ENCODE measurements at places on chromosomes 13 and 19.

DNA sequence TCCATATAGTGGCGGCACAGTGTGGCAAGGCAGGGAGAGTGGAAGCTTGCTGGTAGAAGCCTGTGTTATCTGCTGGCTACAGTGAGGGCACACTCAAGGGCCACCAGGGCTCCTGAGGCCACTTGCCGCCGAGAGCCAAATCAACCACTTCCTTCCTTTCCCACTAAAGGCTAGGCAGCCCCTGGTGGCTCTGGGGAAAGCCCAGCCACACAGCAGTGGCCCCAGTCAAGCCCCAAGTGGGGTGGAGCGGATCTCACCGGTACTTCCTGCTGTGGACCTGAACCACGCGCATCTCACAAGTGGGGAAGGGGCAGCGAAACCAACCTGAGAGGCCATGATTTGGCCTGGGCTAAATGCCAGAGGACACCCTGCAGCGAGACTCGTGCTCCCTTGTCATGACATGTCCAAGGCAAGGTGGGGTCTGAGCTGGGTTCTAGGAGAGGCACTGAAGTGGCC lies 21.9 kb upstream of the SLC35E1 start:
- no peak for DNase-seq

DNA sequence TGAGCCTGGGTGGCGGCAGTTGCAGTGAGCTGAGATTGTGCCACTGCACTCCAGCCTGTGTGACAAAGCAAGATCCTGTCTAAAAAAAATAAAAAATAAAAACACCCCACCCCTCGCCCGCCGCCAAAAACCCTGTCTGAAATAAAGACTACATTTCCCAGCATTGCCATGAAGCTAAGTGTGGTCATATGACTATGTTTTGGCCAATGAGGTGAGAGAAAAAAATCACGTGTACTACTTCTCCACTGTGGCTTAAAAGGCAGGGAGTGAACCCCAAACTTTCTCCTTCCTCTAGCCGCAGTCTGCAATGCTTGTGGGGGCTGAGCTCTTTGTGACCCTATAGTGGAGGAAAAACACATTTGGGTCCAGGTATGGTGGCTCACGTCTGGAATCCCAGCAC lies 54.9 kb downstream of the COLGALT1 start:
- no peak for DNase-seq

DNA sequence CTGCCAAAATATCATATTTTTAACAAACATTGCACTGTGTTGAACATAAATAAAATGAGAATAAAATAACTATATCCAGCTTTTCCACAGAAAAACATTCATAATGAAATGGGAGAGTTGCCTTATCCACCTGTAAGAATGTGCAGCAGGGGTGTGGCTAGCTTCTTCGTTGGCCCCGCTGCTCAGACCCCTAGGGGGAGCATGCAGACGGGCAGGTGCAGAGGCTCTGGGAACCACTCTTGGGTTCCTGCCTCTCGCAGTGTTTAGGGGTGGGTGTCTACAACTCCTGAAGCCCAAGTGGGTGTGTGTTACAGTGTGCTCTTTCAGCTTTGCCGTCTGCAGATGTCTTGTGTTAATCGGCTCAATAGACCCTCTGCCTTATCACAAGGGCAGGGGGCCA lies 121.7 kb downstream of the SLITRK5 start:
- no peak for DNase-seq

GRCh38 chr19:897442-898039 lies 4.3 kb downstream of the RNU6-9 start:
- no peak for DNase-seq

GRCh38 chr19:16073988-16074387 lies 2.3 kb upstream of the TPM4 start:
- DNase-seq = no peak

DNA sequence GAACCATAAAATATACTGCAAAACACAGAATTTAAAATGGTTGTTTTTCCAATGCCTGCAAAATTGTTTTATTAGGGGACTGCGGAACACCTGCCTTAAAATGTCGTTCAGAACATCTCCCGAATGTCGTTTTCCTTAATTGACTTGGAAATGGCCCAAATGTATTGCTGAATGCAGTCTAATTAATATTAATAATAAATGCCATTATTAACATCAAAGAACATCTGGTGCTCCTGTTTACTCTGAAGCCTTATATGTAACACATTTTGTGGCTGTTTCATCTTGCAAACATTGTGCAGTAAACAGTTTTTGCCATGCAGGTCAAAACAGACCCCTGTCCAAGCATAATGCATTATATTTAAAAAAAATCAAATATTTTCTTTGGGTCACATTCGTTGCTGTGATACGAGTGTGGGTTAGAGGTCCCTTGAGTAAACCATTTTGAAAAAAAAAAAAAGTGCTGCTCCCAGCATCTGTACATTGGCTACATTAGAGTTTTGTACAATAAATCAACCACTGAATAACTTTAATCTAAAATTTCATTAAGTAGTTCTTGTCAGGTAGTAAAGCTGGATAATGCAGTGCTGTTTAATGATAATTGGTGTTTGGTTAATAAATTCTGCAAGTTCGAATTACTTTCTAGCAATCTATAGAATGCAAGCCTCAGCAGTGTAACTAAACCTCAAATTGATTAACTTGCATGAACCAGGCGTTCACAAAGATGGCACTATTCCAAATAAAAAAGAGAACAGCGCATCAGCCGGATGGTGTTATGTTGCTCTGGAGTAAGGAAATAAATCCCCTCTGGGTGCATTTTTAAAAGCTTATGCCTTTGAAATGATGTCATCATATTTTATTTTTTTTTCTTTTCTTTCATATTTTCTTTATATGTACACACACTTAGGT lies 140.2 kb downstream of the ZNF536 start:
- DNase-seq = no peak

- no peak for DNase-seq
Measured at GRCh38 chr13:21033856-21034602, 27.4 kb downstream of the LATS2 start.

GRCh38 chr13:111518161-111518792 lies 197.8 kb downstream of the TEX29 start:
- no peak for DNase-seq

DNA sequence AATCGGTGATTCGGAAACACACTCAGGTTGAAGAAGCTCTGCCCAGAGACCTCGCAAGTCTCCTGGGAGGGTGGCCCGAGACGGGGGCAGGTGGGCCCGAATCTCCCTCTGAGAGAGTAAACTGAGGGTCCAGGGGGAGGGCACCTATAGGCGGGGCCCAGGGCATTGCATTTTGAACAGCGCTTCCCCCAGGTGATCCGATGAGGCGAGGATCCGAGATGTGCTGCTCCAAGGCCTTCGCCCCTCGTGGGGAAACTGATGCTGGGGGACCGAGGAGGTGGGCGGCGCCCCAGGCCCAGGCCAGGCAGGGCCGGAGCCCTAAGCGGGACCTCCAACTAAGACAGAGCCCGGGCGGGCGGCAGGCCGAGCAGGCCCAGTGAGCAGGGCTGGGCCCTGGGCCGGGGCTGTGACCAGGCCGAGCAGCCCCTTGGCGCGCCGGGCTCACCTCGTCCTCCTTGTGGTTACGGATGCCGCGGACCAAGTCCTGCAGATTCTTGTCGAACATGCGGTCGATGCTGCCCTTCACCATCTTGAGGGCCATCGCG lies 500 bp downstream of the AP3D1 start:
- no peak for DNase-seq

DNA sequence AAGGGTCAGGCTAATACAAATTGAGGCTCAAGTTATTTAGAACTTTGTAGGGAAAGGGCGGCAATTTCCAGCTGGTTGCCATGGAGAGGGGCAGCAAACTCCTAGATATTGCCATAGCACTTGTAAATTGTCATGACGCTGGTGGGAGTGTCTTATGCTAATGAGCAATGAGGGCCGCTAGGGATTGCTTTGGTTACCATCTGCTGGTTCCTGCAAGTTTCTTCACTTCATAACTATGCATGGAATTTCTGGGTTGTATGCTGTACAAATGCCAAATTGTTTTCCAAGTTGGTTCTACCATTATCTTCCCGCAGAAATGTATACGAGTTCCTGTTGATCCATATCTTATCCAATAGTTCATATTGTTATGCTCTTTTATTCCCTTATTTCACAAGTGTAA lies 1339.4 kb downstream of the EFNB2 start:
- DNase-seq = no peak

GRCh38 chr19:37484406-37485168 lies 15.4 kb downstream of the ZNF570 start:
- DNase-seq = no peak

GRCh38 chr19:55258476-55258827 lies 365 bp downstream of the PPP6R1 start:
- no peak for DNase-seq

- no peak for DNase-seq
Measured at GRCh38 chr19:4817467-4818277, 13.8 kb downstream of the TICAM1 start.

- DNase-seq = no peak
Measured at GRCh38 chr19:51740356-51740755, 11.3 kb downstream of the FPR1 start.

GRCh38 chr13:33717775-33718174 lies 100.2 kb upstream of the RFC3 start:
- no peak for DNase-seq

GRCh38 chr13:101447852-101448251 lies 4.6 kb upstream of the ITGBL1 start:
- DNase-seq = no peak

- no peak for DNase-seq
Measured at GRCh38 chr13:92564942-92565341, 661.7 kb upstream of the GPC6 start.

- DNase-seq = no peak
Measured at GRCh38 chr13:66405908-66406802, 824.0 kb downstream of the PCDH9 start.

- no peak for DNase-seq
Measured at GRCh38 chr13:47480121-47480520, 521.0 kb downstream of the SUCLA2 start.

DNA sequence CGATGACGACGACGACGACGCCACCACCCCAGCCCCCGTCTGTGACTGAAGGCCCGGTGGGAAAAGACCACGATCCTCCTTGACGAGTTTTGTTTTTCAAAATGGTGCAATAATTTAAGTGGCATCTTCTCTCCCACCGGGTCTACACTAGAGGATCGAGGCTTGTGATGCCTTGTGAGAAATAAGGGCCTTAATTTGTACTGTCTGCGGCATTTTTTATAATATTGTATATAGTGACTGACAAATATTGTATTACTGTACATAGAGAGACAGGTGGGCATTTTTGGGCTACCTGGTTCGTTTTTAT lies 2.5 kb downstream of the KLF2 start:
- no peak for DNase-seq

DNA sequence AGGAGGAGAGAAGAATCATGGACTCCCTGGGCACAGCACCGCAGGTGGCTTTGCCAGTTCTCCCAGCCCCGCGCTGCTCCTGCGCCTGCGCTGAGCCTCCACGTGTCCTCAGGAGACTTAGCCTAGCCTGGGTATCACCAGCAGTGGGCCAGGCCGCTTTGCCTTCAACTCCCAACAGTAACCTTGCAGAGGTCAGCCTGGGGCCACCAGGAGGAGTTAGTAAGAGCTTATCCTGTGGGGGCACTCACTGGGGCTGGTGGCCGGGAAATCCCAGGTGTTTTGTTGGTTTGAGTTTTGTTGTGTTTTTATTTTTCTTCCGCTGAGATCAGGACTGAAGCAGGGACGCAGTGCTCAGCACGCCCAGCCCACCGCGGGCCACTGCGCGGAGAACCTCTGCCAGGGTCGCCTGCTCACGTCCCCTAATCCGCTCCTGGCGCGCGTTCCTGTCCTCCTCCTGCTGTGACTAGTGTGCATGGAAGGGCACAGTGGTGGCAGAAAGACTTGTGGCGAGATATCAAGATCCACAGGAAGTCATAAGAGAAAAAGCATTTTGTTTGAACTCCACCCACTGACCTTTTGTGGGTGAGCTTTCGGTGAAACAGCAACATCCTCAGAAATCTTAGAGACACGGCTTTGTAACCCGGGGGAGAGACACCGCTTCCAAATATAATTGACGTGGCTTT lies 207.4 kb upstream of the RFC3 start:
- DNase-seq = no peak

- DNase-seq = no peak
Measured at GRCh38 chr19:781800-782184, 15.5 kb upstream of the PTBP1 start.

DNA sequence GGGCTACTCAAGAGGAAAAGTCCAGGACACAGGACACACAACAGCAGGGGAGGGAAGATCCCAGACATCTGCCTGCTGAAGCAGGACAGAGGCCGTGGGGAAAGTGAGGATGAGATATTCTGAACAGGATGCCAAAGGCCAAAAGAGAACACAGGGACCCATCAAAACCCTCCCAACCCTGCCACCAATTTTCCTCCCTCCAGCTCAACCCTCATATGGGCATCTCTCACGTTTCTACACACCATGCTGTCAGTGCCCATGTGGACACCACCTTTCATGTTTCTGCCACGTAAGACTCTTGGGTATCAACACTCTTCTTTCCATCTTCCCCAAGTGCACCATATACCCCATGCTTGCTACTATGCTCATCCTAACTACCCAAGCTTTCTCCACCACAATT lies 97.6 kb downstream of the RNASEH2B start:
- no peak for DNase-seq

- DNase-seq = no peak
Measured at GRCh38 chr13:44768775-44769581, 192.8 kb upstream of the TSC22D1 start.

Measured in NCI-H187 treated with DMSO at 0.1 percent for 48 hours (cell line).